ENCODE measurements at places on chromosomes 7 and 10.

- no peak for DNase-seq
These were observed 2.3 kb upstream of the GSTO1 start for GRCh38 chr10:104252368-104252767.

GRCh38 chr7:81301815-81302214 is 383.0 kb upstream of the SEMA3C start:
- DNase-seq: no peak

DNA sequence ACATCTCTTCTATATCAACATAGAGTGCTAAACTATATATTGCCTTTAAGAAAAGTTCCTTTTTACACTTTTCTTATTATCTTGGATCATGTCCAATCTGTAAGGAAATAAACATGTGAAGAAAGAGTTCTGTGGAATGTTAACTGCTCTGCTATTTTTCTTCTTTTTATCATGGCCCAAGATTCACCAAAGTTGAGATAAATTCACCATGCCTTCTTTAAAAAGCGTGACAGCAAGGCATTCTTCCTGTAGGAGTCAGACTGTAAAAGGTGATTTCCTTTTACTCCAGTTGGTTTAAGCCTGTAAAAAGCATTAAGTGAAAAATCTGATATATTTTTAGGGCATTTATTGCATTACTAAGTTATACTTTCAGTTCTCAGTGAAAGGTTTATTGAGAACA is 165.7 kb upstream of the FZD1 start:
- DNase-seq: no peak

DNA sequence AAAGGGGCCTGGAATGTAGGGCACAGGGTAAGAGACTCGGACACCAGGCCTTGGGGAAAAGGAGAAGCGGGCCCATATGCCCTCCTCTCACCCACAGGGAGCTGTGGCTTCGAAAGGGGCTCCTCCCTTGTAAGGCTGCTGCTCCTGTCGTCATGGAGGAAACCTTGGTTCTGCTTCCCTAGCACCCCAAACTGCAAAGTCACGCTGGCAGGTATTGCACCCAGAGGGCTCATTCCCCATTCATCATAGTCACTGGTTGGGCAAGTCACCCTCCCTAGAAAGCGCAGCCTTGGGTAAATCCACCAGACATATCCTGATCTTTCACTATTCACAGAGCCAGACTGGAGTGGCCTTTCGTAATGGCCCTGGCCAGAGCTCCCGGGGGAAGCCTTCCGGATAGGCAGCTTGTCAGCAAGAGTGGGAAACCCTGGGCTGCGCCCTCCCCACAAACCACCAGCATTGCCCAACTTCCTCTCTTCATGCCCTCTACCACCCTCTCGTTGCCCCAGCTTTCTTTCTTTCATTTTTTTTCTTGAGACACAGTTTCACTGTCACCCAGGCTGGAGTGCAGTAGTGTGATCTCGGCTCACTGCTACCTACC is 121.0 kb downstream of the HIP1 start:
- no peak for DNase-seq

DNA sequence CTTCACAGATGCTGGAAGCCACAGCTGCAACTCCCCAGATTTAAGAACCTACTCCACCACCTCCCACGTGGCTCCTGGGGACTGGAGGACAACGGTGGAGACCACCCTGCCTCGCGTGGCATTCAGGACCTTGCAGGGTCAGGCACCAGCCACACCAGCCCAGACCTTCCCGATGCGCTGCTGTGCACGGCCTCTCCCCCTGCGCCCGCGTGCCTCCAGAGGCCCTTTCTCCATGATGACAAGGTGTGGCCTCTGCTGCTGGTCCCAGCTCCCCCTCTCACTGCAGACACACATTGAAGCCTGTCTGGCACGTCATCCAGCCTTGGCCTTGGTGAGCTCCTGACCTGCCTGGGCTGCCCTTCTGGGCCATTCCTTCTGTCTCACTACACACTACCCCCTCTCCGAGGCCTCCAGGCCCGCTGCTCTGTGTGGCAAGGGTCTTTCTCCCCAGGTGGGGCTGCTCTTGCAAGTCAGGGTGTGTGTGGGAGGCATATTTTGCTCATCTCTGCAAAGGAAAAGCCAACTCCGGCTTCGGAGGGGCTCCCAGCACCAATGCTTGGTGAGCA is 254.8 kb downstream of the MAD1L1 start:
- DNase-seq: no peak

- no peak for DNase-seq
These were observed 110.1 kb downstream of the DOCK1 start for GRCh38 chr10:127015373-127015772.

DNA sequence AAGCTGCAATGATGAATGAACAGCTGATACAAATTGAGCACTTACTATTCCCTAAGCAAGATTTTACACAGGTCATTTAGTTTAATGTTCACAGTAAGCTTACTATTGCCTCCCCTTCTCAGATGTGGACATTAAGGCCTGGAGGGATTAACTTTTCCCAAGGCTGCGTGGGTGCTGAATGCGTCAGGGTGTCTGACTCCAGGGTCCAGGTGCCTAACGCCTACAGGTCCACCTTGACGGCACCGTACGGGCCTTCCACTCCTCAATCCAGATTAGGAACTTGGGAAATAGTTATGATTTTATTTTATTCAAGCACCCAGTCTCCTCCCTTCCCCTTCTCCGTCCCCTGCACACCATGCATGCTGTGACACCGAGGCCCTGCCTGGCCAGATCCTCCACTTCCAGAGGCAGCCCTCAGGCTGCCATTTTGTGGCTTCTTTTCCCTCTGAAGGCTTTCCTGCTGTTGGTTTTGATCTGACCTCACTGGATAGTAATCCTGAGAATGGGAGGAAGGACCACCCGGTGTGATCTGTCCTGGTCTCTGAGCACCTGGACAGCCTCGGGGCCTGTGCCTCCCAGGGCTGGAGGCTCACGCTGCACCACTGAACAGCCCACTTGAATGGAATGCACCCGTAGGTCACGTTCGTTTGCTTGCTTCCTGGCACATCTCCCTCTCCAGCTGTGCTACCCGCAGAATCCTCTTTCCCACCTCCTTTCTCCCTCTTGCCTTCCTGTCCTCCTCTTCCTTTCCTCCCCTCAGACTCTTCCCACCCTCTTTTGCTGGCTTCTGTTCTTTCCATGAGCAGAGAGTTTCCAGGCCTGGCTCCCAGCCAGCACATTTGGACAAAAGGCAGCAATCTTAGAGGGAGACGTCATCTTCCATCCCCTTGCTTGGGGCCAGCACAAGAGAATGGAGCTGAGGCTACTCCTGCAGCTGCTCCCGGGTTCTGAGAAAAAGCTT is 14.4 kb downstream of the DENND2A start:
- DNase-seq: no peak

DNA sequence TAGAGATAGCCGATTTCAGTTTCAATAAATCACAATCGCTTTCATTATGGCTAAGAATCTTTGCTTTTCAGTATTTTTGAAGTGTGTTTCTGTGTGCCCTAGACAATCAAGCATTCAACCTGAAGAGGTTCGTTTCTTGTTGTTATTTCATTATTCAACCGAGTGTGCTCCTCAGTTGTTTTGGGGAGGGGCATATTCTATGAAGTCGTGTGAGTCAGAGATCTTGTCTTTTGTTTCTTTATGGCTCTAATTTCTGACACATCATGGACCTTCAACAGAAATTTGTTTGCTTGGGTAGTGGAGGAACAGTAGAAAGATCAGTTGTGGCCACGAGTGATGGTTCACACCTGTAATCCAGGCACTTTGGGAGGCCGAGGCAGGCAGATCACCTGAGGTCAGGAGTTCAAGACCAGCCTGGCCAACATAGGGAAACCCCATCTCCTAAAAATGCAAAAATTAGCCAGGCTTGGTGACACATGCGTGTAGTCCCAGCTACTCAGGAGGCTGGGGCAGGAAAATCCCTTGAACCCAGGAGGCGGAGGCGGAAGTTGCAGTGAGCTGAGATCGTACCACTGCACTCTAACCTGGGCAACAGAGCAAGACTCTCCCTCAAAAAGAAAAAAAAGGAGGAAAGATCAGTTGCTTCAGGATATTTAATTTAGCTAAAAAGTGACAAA is 38.3 kb downstream of the C1QL3 start:
- DNase-seq: no peak

DNA sequence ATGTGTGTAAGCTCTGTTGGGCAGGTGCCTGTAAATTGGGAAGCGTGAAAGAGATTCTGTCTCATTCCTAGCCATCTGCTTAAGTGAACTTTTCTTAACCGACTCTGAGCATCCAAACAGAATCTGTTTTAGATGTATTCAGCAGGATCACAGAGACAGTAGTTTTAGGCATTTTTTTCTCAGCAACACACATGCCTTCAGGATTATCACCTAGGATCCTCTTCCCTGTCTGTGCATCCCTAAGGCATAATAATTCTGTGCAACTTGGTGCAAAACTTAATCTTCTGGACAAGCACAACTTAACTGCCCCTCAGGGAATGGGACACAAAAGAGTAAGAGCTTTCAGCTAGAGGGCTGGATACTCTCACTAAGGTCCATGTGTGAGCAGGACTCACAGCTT is 284.8 kb downstream of the C7orf25 start:
- DNase-seq: no peak

DNA sequence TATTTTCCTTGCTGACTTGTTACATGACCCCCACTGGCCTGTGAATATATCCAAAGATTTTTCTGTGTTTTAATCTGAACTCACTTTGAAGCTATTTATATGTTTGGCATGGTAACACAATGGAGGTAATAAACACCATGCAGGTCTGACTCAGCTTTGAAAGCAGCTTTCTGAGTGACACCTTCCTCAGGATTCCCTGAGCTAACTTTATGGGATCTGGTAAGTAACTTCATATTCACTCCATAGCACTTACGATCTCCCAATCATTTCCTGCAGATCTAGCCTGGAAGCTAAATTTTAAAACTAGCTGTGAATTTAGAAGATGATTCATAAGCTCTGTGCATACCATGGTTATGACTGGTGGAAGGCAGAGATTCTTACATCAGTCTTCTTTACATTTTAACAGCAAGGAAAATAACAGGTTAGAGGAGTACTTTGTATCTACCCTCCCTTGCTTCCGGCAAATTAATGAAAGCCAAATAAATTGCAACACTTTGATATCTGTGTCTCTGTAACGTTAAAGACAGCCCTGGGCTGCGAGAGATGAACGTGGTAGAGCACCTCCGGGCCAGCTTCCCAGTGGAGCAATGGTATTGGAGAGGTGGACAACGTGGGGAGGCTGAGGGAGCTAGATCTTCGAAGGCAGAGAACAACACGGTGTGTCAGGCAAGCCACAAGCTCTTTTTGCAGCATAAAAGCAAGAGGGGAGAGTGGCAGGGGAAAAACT is 170.2 kb upstream of the KLF14 start:
- no peak for DNase-seq

DNA sequence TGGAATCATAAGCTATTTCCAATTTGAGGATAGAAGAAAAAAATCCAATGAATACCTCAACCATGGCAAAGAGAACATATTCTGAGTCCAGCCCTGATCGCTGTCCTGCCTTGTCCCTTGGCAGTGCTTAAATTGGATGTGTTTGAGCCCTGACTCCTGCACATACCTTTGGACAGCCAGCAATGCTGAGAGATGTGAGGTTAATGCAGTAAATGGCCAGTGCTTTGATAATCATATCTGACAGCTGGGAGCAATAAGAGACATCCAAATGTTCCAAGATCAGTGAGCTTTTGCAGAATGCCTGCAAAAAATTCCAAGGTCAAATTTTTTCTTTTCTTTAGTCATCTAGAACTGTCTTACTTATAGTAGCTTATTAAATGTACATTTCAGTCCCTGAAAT is 80.1 kb upstream of the LRRC17 start:
- DNase-seq: no peak
